ENCODE measurements at places on chromosomes 12 and 14.
A peak's percentile ranks its signal among the peaks of the same experiment; 100 is the strongest.

- DNase-seq, result no peak
Observed at GRCh38 chr12:66268562-66268961, 33.7 kb upstream of the HELB start.

DNA sequence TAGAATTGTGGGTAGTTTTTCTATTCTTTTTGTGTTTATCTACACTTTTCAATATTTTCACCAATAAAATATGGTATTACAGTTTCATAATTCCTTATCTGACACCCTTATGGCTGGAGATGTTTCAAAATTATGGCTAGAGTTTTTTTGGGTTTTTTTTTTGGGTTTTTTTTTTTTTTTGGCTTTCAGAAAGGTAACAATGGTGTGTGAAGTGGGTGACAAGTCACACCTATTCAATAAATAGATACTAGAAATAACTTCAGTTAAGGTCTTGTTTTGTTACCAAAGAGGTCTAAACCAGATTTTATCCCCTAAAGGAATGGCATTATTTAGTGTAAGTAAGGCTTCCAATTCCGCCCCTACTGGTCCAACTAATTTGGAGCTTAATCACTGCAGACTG lies 19.5 kb downstream of the SPPL3 start:
- DNase-seq, result no peak

DNA sequence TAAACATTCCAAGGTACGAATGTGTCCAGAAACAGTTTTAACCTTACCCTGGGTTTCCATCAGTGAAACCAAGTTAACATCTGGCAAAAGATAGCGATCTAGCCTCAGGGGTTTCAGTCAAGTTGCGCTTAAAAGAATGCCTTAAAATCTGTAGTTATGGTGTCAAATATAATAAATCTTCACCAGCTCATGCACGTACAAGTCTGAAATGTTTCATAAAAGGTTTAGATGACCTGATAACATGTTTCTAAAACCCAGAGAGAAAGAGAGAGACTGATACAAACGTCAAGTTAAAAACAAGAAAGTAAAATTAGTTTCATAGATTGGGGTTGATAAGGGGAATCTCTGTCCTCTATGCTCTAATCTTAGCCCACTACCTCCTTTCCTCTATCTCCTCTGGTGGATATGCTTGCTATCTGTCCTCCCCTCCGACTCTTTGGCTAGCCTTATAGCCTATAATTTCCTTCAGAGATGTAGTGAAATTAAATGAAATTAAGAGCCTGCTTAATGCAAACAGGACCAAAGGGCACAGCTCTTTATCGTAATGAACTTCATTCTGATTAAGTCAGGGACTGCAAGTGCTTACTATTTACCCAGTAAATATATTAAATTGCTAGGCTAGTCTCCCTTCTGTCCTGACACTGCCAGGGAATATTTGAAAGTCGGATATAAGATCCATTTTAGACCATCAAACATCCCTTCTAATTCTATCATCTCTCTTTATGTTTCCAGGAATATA lies 18.4 kb upstream of the FOS start:
- no peak for DNase-seq

DNA sequence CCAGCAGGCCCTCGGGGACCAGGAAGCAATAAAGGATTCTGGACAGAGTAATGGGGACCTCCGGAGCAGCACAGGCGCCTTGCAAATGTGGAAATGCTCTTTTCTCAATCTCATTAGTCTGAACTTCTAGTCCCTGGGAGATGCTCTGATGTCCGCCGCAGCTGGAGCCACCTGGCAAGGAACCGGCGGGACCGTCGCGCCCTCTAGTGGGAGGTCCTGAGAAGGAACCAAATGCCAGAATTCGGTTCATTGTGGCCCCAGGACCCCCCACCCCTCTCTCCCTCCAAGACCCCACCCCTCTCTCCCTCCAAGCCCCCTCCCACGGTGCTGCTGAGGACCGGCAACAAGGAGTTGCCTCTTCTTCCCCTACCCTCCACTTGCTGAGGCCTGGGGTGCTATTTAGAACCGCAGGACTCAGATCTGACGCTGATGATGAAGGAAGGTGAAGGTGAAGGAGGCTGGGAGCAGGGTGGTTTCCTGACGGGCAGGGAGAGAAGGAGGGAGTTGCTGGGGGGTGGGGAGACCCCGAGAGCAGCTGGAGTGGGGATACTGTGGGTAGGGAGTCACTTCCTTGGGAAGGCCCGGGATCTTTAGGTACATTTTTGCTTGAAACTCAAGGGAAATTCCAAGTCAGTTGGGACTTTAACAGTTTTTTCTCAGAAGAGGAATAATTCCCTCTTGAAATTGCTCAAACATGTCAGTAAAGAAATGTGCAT lies 42.5 kb downstream of the SMIM41 start:
- DNase-seq, result peak; percentile 67

- DNase-seq, result no peak
Observed at GRCh38 chr12:100138803-100139098, 3.9 kb downstream of the BLTP3B start.

DNA sequence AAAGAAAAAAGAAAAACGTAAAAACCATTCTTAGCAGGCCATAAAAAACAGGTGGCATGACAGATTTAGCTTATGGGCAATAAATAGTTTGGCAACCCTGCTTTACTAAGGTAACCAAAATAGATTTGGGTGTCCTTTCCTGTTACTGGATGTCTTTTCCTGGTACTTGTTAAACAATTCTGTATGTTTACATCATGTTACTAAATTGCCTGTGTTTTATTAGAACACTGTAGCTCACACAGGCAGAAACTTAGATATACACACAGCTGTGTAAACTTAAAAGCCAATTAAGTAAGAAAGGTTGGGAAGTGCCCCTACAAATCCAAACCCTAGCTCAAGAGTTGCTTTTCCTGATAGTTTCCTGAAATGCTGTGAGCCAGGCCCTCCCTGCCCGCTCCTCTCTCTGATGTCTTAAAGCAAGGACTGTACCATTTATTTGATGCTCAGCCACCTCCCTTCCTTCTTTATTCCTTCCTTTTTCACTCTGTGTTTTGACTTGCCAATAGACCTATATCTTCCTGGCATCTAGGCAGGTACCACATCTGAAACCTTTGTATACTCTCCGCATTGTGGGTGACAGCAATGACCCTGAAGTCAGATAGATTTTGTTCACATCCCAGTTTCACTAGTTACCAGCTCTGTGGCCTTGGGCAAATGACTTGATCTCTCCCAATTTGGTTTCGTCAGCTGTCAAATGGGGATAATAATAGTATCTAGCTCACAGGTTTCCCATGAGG lies 3.7 kb upstream of the CAMKK2 start:
- DNase-seq, result peak; percentile 1

DNA sequence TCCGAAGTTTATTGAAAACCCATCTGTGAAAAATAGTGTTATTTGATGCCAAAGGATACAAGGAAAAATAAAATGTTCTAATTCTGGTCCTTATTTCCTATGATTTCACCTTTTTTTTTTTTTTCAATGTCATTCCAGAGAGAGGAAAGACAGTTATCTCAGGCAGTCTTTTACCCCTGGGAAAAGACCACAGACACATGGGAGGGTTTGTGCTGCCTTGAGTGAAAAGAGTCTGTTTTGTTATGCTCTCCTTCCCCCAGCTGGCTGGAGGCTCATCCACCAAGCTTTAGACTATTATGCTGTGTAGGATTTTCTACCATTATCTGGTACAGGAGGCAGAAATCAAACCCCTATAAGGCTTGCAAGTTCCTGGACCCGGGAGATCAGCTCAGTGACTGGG lies 151.8 kb downstream of the CRADD start:
- no peak for DNase-seq

- DNase-seq, result no peak
Observed at GRCh38 chr12:40446385-40446784, 221.6 kb downstream of the LRRK2 start.

DNA sequence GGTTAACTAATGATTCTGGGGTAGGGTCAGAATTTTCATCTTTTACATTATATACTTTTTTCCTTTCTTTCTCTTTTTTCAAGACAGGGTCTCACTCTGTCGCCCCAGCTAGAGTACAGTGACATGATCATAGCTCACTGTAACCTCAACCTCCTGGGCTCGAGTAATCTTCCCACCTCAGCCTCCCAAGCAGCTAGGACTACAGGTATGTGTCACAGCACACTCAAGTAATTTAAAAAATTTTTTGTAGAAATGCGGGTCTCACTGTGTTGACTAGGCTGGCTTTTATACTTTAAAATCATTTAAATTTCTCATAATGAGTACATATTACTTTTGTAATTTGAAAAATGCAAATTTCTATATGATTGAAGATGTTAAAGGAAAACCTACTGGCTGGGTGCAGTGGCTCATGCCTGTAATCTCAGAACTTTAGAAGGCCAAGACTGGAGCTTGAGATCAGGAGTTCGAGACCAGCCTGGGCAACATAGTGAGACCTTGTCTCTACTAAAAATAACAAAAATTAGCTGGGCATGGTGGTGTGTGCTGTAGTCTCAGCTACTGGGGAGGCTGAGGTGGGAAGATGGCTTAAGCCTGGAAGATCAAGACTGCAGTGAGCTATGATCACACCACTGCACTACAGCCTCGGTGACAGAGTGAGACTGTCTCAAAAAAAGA lies 25.7 kb downstream of the R3HDM2 start:
- no peak for DNase-seq

DNA sequence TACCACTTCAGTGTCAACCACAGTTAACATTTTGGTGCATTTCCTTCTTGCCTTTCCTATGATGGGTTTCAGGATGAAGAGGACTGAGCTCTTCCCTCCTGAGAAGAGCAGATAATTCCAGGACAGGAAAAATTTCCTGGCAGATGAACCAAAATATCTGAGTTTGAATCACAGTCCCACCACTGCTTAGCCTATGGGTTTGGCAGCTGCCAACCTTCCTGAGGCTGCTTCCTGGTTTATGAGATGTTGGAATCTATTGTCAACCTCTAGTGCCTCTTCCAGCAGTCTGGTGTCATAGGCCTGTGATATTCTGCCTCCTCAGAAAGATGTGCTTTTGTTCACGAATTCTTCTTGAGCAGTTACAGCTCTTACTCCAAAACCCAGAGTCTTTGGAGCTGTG lies 197.4 kb upstream of the FRMD6 start:
- DNase-seq, result no peak

DNA sequence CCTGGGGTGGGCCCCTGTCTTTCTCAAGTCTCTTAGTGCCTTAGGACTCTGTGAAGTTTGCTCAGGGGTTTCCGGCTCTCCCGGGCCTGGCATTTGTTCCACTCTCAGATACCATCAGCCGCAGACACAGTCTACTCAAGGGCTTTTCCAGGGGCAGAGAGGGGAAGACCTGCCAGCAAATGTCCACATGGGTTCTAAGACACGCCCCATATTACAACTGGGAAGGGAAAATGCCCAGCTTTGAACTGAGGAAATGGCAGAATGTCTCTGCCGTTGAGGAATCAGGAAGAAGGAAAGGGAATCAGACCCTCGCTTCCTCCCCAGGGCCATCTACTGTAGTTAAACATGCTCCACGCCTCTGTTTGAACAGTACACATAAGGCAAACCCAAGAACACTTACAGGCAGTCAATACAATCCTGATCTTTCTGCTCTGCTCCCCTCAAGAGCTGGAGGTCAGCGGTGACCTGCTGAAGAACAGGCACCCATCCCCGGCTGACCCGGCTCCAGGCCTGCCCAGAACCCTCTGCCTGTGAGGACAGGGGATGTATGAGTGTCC lies 7.9 kb downstream of the CCDC85C start:
- no peak for DNase-seq

GRCh38 chr12:57514720-57515407 lies 5.5 kb downstream of the DDIT3 start:
- DNase-seq, result no peak

- no peak for DNase-seq
Observed at GRCh38 chr14:53161758-53162435, 8.8 kb upstream of the DDHD1 start.

- DNase-seq, result no peak
Observed at GRCh38 chr12:48002414-48002730, 1.9 kb downstream of the COL2A1 start.

- DNase-seq, result no peak
Observed at GRCh38 chr12:122884860-122885259, 11.1 kb downstream of the VPS37B start.

DNA sequence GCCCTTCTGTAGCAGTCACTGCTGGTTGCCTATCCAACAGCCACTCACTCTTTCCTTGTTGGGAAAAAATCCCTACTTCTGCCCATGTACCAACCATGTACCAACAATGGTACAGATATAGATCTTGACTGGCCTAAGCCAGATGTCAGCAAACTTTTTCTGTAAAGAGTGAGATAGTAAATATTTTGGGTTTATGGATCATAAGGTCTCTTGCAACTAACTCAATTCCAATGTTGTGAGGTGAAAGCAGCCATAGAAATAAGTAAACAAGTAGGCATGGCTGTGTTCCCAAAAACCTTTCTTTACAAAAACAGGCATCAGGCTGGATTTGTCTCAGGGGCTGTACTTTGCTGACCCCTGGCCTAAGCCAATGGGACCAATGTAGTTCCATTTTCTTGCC lies 73.5 kb downstream of the ARMH4 start:
- DNase-seq, result no peak

GRCh38 chr12:63308671-63309070 lies 157.7 kb upstream of the AVPR1A start:
- no peak for DNase-seq

GRCh38 chr12:87813476-87814234 lies 215.5 kb downstream of the C12orf50 start:
- DNase-seq, result no peak

GRCh38 chr12:63294327-63294632 lies 143.3 kb upstream of the AVPR1A start:
- DNase-seq, result no peak

- DNase-seq, result no peak
Observed at GRCh38 chr12:62345667-62346066, 85.5 kb downstream of the USP15 start.

GRCh38 chr14:33564774-33565630 lies 385.9 kb downstream of the EGLN3 start:
- DNase-seq, result peak; percentile 19

- DNase-seq, result no peak
Observed at GRCh38 chr12:119942386-119942785, 46.6 kb upstream of the BICDL1 start.

- no peak for DNase-seq
Observed at GRCh38 chr14:76640923-76641395, 120.3 kb upstream of the VASH1 start.

GRCh38 chr12:62839869-62840660 lies 94.9 kb downstream of the PPM1H start:
- DNase-seq, result no peak

GRCh38 chr12:63400718-63401117 lies 249.7 kb upstream of the AVPR1A start:
- DNase-seq, result no peak

DNA sequence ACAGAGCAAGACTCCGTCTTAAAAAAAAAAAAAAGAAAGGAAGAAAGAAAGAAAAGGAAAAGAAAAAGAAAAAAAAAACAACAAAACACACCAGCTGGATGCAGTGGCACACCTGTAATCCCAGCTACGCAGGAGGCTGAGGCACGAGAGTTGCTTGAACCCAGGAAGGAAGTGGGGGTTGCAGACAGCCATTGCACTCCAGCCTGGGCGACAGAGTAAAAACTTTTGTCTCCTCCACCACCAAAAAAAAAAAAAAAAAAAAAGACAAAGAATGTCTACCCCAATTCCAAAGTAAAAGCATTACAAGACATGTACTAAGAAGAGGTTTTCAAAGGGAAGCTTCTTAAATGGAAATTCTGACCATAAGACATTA lies 53.4 kb downstream of the HNRNPC start:
- no peak for DNase-seq

GRCh38 chr14:50396631-50397389 lies at the start of gene CDKL1:
TSS of gene CDKL1 (minus strand) at chr14:50396881. CDS start at chr14:50395868, 1,013 bp downstream.
- no peak for DNase-seq

GRCh38 chr14:73728717-73729330 lies 14.6 kb upstream of the PNMA1 start:
- DNase-seq, result peak; percentile 57
